ENCODE measurements at places on chromosomes 4 and X. TPM values are rescaled to one million over a fixed set of nuclear protein-coding genes. Genes with fewer than 3 reads are reported as not detected.

The SPACA5 gene
- total RNA-seq = not detected

The NEK1 gene
- total RNA-seq = 6.7 TPM

The NWD2 gene
- total RNA-seq = not detected

The SMIM10 gene
- total RNA-seq = not detected

The BST1 gene
- total RNA-seq = 14.3 TPM

The ARHGEF38 gene
- total RNA-seq = not detected

The TMPRSS11D gene
- total RNA-seq = 0.05 TPM

The ETDA gene
- not detected for total RNA-seq

The CXorf65 gene
- total RNA-seq = not detected

The GPM6B gene
- total RNA-seq = 0.23 TPM

The KIAA1210 gene
- not detected for total RNA-seq

The GAGE1 gene
- 37.1 TPM for total RNA-seq

The VMA21 gene
- total RNA-seq = 42.1 TPM

The C1GALT1C1 gene
- total RNA-seq = 24.3 TPM

The FABP2 gene
- total RNA-seq = not detected

The SSX4B gene
- total RNA-seq = 0.53 TPM

The AFP gene
- total RNA-seq = not detected

The ASMT gene
- not detected for total RNA-seq

The CNGA1 gene
- total RNA-seq = 1.1 TPM

The QRFPR gene
- 12.5 TPM for total RNA-seq

The GPR82 gene
- total RNA-seq = not detected

The PTTG2 gene
- total RNA-seq = not detected

The MANBA gene
- 12.5 TPM for total RNA-seq

The MAGEC3 gene
- total RNA-seq = 0.68 TPM

The PCYT1B gene
- total RNA-seq = 1.4 TPM

The NRK gene
- not detected for total RNA-seq

The ARR3 gene
- not detected for total RNA-seq

The GABRA4 gene
- total RNA-seq = not detected

The TMEM156 gene
- 5.9 TPM for total RNA-seq

The INPP4B gene
- total RNA-seq = 68.8 TPM

The TEC gene
- total RNA-seq = 3.4 TPM

The TMEM47 gene
- 6.8 TPM for total RNA-seq

The IL1RAPL2 gene
- not detected for total RNA-seq

The PRRG3 gene
- total RNA-seq = not detected

The GC gene
- not detected for total RNA-seq

The TCEANC gene
- total RNA-seq = 0.57 TPM

The VCX3B gene
- 34.5 TPM for total RNA-seq

The SMIM20 gene
- 29.4 TPM for total RNA-seq

The DTHD1 gene
- total RNA-seq = not detected

The ZNF141 gene
- total RNA-seq = 9.1 TPM

The CYSLTR1 gene
- not detected for total RNA-seq

The ANK2 gene
- total RNA-seq = 13.2 TPM

The GBA3 gene
- not detected for total RNA-seq

The QDPR gene
- total RNA-seq = 28.5 TPM

All from A375 (cell line).